Amniotic stem cell (primary cell): ENCODE measurements at places on chromosomes 1 and 21.

DNA sequence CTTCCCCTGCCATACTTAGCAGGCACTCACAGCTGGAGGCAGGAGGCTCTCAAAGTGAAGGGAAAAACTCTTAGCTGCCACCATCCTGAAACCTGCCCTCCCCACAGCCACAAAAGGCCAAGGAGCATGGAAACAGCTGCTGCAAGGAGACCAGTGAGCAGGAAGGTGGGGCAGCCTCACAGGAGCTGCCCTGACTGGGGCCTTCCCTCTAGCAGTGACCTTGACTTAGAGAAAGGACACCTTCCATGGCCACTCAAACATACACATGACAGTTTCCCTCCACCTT lies 126.3 kb downstream of the HIVEP3 start:
- DNase-seq: no peak

GRCh38 chr21:38272215-38272614 lies 15.4 kb downstream of the KCNJ15 start:
- DNase-seq: no peak

DNA sequence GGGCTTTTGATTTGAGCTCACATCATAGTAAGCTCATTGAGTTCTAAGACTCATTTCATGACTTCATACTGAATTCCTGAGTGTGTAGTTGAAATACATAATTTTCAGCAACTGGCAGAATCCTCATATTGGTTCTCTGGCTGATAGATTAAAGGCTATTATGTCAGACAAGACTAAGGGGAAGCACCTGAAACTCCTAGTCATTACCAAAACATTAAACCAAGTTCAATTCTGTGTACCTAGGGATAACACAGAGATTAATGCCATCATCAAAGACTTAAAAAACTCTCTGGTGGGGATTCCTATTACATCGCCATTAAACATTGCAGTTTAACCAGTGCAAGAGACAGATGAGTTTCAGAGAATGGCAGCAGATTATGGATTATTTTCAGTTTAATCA lies 339.1 kb downstream of the PTPRC start:
- no peak for DNase-seq

- no peak for DNase-seq
These were observed 32.0 kb downstream of the S100A6 start for GRCh38 chr1:153503766-153504165.

DNA sequence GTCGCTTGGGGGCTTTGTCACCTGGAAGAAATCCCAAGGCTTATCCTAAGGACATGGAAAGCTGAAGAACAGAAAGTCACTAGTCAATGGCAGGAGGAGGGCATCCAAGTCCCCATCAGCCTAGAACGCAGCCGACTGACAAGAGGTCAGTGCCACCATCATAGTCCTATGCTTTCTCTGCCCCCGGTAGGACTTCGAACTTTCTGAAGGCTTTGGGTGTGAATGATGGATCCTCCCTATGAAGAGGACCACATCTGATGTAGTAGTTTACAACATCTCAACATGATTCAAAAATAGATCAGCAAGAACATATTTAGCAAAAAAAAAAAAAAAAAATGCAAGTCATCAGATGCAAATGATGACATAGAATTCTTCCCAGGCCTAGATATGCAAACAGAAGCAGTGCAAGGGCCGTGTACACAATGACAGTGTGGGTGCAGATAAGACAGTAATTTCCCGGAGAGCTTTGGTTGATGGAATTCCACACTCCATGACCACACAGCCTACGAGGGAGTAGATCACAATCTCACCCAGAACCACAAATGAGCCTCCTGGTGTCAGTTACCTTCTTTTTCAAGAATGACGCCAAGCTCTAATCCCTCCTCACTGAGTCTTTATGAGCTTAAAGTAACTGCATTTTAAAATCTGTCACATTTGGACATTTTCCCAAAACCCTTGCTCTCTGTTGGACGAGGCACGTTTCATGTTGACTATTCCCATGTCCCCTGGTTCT lies 88.2 kb downstream of the PSMG1 start:
- no peak for DNase-seq

DNA sequence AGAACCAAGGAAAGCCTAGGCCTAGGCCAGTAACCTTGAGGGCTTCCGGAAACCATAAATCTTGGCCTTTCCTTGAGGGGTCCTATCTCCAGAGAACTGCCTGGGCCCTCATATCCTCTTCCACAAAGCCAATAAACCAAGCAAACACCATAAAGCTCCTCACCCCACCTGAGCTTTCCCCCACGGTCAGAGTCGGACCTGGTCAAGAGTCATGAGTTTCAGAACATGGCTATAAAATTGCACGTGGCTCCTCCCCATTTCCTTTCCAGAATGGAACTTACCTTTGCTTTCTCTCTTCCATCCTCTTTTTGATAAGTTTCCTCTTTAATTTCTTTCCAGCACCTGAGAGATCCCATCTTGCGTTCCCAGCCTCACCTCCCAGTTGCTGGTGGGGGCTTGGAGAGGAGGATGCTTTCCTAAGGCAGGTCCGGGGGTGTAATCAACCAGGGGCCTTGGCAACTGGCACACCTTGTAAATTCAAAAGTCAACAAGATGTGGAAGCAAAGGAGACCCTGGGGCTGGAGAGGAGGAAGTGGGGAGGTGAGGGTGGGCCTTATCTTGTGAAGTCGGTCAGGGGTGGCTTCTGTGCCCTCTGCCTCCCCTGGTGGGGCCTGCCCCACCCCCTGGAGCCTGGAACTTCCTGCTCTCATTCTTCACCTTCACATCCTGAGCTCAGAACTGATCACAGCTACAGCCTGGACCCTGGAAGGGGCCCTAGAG lies 259.9 kb downstream of the FOXD2 start:
- DNase-seq: no peak

DNA sequence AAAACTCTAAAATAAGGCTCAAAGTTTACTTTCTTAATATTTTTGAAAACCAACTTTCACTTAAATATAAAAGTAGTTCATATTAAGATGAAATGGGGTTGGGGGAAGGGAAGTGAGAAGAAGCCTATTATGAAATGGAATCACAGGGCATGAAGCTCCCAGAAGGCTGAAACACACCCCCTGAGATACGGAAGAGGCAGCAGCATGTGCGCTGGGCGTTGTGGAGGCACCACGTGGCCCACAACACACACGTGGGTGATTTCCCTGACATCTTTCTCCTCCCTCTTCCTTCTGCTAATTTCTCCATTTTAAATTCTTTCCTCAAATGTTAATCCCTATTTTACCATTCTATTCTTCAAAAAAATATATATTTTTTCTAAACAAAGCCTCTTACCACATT lies 35.6 kb upstream of the SEC16B start:
- no peak for DNase-seq

- no peak for DNase-seq
These were observed 5.8 kb downstream of the JMJD4 start for GRCh38 chr1:227729144-227729880.

GRCh38 chr21:38420140-38420539 lies 78.1 kb downstream of the ERG start:
- DNase-seq: no peak

DNA sequence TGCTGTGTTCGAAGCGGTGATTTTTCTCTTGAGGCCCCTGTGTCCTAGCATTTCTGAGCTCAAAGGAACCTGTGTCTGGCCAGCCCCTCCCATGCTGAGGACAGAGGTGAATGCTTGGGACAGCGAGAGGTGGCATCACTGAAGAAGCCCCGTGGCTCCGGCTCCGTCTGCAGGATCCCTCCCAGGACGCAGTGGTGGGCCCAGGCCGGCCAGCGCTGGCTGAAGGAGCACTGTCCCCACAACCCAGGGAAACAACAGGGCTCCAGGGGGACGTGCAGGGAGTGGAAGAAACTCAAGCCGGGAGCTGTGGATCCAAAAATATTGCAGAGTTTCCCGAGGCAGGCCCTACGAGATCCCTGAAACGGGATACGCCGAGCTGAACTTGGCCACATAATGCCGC lies 164.0 kb upstream of the ARHGEF16 start:
- no peak for DNase-seq

GRCh38 chr1:62178372-62178771 lies 16.3 kb upstream of the L1TD1 start:
- DNase-seq: no peak

- DNase-seq: no peak
These were observed 119.7 kb downstream of the ZNF281 start for GRCh38 chr1:200290010-200290685.

DNA sequence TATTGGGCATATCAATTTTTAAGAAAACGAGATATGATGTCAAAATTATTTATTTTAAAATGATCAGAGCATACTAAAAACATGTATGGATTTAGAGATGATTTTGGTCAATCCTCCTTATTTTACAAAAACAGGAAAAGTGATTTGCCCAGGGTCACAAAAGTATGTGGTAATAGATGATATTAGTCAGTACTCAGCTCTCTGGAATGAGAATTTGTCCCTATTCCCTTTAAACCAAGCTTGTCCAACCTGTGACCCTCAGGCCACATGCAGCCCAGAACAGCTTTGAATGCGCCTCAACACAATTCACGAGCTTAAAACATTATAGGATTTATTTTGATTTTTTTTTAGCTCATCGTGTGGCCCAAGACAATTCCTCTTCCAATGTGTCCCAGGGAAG lies 104.7 kb downstream of the AKT3 start:
- no peak for DNase-seq

DNA sequence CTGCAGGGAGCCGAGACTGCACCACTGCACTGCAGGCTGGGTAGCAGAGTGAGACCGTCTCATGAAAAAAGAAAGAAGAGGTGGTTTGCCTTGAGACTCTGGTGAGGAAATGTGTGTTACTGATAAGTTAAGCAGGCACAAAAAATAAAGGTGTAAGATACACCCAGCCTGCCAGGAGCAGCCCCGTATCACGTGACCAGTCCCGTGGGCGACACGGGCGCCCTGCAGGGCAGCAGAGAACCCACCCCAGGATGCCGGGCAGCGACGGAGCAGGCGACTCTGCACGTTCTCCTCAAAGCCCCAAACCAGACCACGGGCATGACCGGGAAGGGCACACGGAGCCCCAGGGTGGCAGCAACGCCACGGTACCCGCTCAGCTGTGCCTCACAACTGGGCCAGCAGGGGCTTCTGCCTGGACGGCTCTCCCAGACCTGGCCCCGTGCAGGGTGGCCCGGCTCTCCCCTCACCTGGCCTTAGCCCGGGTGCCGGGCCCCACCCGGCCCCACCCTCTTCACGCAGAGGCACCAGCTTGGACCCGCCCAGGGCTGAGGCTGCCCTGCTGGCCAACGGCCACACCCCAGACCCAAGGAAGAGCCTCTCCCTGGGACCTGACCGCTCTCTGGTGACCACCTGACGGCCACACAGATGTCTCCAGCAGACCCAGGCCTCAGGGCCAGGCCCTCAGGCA lies 8.1 kb upstream of the TNFRSF4 start:
- no peak for DNase-seq

DNA sequence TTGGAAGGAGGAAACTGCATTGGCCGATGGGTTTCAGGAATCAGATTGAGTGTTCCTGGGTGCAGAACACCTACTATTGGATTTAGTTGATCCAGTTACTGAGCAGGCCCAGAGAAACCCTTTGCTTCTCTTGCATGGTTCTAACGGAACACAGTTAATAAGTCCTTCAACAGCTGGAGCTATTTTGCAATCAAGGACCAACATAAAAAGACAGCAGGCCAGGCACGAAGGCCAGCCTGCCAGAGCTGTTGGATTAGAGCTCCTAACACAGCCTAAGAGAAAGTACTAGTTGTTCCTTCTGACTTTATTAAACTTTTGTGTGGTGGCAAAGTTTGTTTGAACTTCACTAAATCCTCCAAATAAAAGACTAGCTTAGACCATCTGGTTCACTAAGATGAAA lies 148.0 kb upstream of the LMO4 start:
- no peak for DNase-seq

- no peak for DNase-seq
These were observed 19.8 kb upstream of the C1orf21 start for GRCh38 chr1:184366997-184367396.

DNA sequence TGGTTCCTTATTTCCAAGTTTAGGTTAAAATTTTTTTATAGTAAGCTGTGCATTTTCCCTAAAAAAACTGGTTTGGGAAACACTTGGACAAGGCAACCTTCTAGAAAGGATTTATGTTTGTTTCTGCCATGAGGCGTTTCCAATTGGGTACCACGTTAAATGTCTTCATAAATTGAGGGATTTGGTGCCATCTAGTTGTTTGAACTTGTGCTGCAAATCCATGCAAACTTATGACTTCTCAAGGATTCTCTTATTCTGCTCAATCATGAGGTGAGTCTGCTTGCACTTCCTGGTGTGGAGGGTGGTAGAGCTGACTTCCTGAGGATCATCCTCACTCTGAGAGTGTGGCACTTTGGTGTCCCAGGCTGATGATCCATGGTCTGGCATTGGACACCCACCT lies 123.3 kb downstream of the PCNX2 start:
- DNase-seq: no peak

GRCh38 chr1:47568763-47569162 lies 130.9 kb downstream of the FOXD2 start:
- no peak for DNase-seq

DNA sequence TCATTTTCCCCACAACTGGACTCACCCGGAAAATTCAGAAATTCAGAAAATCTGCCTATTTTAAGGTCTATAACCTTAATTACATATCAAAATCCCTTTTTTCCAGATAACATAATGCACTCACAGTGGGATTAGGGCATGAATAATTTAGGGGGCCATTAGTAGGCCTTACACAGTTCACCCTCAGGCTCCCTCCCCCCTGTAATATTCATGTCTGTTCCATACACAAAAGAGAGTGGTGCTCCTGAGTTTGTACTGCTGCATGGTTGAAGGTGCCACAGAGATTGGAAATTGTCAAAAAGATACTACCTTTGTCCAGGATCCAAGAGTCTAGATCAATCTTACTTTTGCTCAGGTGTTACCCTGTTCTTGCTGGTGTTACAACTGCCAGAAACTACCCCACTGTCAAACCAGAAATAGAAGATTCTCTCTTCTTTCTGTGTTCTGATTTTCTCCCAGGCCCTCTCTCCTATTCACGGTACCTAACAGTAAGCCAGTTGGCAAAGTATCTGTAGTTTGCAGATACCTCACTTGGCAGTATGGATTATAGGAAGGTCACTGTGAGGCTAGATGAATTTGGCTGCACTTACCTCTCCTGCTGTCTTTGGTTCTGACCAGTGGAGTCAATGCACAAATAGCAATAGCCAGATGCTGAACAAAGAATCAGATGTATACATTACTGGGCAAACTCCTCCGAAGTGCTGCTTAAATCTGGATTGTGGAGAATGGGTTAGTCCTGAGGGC lies 53.2 kb downstream of the C1orf198 start:
- DNase-seq: no peak

- no peak for DNase-seq
These were observed 1712.5 kb downstream of the NCAM2 start for GRCh38 chr21:22710721-22711120.

GRCh38 chr1:239682960-239683359 lies 296.6 kb downstream of the CHRM3 start:
- DNase-seq: no peak
